ENCODE measurements at places on chromosomes 4 and X. TPM values are rescaled to one million over a fixed set of nuclear protein-coding genes. Genes with fewer than 3 reads are reported as not detected.

The CLTRN gene
- 0.45 TPM for total RNA-seq

The ZFYVE28 gene
- total RNA-seq = 23.2 TPM

The HELQ gene
- 18.7 TPM for total RNA-seq

The ABLIM2 gene
- 44.4 TPM for total RNA-seq

GRCh38 chr4:113692809-113693411 lies 68.6 kb downstream of the CAMK2D start:
- DNase-seq = no peak

DNA sequence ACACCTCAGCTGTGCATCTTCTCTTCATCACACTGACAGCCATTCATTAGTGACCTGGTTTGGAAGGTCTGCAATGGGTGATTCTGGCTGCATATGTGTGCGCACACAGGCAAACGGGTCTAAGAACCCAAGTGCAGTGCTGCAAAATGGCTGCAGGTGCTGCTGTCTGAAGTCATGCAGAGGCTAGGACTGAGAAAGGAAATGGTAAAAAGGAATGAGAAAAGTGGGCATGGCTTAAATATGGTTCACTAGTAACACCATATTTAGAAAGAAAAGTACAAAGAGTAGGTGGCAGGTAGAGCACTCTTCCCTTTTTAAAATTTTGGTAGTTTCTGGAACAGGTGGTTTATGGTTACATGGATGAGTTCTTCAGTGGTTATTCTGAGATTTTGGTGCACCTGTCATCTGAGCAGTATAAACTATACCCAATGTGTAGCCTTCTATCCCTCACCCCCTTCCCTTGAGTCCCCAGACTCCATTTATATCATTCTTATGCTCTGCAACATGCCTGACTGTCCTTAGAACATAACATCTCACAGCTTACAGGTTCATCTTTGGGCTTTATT lies 78.4 kb downstream of the CCNG2 start:
- no peak for DNase-seq

Measured in sciatic nerve (tissue), 2 donors.